GM13976 (cell line): ENCODE measurements at places on chromosomes 3 and 15.

GRCh38 chr3:11820531-11821041 lies 26.1 kb downstream of the TAMM41 start:
- DNase-seq = peak; percentile 40

DNA sequence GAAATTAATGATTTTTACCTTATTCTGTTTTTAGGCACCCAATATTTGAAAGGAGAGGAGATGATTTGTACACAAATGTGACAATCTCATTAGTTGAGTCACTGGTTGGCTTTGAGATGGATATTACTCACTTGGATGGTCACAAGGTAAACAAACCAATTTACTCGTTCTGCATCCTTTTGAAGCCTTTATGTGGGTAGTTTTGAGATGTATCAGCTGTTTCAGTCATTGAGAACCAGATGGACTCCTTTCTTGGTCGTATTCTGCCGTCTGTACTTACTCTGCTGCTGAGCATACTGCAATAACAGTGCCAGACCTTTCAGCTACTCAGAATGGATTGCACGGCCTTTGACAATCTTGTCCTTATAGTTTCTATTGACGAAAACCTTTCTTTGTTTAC lies 13.3 kb downstream of the DNAJB11 start:
- no peak for DNase-seq

GRCh38 chr3:87997298-87997697 lies 61.5 kb downstream of the CGGBP1 start:
- DNase-seq = no peak

DNA sequence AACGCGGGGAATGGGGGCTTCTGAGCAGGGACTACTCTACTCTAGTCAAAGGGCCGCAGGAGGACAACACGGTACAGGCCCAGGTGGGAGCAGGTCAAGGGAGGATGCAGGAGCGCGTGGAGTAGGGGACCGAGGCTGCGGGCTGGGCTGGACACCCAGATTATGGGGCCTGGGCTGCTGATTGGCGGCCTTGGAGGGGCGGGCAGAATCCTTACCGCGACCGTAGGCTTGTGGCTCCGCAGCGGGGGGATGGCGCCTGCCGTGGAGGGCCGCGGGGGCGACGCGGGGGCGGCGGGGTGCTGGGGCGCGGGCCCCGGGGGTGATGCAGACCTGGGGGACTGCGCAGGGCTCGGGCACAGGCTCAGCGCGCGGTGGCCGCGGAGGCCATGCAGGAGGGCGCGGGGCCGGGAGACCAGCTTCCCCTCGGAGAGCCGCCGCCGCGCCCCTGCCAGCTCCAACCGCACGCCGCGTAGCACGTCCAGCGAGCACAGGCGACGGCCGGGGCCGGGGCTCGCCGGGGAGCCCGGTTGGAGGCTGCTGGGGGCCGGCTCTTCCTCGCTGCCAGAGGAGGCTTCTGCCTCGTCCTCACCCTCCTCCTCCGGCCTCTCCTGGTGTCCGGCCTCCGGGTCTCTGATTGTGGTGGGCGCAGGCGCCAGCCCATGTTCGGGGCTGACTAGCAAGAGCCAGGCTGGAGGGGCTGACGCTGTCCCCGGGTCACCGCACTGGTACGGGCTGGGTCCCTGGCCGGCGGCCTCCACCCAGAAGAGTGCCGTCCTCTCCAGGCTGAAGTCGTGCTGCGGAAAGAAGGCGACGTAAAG lies 12.9 kb downstream of the UBAP1L start:
- DNase-seq = no peak

- no peak for DNase-seq
Measured at GRCh38 chr3:134464064-134464688, 21.6 kb downstream of the ANAPC13 start.

DNA sequence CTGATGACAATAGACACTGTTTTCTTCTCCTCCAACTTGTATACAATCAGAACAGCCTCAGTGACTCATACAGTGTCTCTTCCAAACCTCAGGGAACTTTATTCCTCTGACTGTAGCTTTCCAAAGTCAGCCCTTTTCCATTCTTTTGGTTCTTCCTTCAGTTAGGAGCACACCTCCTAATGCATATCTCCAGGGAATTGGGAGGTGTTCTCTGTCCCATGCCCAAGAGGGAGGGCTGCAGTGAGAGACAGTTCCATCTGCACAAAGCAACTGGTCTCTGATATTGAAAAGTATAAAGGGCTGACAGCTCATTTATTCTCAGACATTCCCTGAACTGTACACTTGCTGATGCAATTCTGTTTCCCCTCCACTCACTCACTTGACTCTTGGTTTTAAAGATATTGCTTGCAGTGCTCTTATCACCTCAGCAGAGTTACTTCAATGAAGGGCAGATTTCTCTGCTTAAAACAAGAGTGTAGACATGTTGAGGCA lies 337.8 kb upstream of the TBC1D5 start:
- DNase-seq = no peak

- DNase-seq = no peak
Measured at GRCh38 chr3:104323226-104323625, 1043.5 kb upstream of the ALCAM start.

DNA sequence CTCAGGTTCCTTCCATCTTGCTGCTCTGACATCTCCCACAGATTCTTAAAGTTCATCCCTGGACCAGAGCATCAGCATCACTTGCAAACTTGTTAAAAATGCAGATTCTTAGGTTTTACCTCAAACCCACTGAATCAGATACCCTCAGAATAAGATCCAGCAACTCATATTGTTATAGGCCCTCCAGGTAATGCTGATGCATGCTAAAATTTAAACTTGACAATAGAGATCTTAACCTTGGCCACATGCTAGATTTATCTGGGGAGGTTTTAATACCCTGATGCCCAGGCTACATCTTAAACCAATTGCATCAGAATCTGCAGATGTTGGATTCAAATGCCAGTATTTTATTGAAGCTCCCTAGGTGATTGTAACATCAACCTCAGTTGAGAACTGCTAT lies 256.9 kb downstream of the RYR3 start:
- no peak for DNase-seq

- DNase-seq = no peak
Measured at GRCh38 chr3:8762607-8763377, 6.6 kb downstream of the OXTR start.

DNA sequence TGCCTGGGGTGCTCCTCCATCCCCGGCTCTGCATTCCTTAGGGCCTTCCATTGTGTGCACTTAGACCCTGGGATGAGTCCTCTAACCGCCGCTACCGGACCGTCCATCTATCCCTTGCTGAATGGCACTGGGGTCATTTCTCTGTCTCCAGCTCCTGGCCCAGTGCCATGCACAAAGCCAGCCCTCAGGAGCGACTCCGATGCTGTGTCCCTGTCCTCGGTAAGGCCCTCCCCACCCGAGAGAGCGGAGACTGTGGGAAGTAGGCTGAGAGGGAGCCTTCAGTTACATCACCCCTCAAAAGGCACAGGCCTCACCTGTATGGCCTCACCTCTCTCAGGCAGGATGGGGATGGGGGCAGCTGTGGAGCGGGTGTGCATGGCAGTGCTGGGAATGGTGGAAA lies 33.8 kb downstream of the MUC4 start:
- no peak for DNase-seq

DNA sequence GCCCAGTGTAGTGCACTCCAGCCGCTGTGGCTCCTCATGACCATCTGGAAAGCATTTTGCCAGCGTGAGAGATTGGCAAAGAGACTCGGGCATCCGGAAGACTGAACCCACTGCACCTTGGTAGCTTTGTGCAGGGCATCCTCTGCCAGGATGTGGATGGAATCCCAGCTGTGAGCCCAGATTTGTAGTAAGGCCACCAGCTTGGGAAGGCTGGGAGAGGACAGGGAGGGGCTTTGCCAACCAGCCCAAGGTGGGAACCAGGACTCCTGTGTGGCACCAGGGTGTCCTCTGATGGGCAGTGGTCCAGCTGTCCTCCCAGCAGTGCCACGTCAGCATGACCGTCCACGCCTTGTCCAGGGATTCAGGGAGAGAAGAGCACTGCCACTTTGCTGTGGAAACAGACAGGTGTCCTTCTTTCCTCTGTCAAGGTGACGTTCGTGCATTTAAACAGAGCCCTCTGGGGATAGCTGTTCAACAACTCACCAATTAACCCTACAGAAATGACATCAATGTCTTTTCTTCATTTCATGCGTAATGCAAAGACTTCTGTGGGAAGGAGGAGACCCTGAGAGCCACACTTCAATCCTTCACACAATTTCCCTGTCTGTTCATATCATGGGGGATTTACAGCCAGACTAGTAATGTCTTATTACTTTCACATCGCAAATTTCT lies 19.1 kb downstream of the KLF15 start:
- DNase-seq = no peak

DNA sequence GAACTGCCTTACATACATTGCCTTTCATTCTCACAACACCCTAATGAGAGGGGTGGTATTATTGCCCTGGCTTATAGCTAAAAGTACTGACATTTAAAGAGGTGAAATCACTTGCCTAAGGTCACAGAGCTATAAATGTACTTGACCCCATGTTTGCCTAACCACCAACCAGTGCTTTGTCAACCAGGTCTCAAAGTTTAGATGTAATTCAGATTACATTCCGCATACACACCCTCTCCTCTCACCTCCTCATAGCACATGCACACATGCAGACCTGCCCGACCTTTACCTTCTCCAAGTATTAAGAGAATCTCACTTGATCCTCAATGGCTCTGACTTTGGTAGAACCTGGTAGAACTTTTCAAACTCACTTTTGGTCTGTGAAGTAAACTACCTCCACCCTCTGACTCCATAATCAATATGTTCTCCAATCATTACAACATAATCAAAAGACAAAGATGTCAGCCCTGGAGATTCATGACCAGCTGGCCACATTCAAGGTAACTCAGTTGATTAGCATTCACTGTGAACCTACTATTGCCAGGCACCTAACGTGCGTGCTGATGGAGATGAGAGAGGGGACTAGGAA lies 63.2 kb upstream of the HES1 start:
- DNase-seq = no peak

GRCh38 chr3:24315971-24316370 lies 178.7 kb downstream of the THRB start:
- no peak for DNase-seq

GRCh38 chr3:153130312-153130977 lies 31.6 kb upstream of the RAP2B start:
- DNase-seq = peak; percentile 46

DNA sequence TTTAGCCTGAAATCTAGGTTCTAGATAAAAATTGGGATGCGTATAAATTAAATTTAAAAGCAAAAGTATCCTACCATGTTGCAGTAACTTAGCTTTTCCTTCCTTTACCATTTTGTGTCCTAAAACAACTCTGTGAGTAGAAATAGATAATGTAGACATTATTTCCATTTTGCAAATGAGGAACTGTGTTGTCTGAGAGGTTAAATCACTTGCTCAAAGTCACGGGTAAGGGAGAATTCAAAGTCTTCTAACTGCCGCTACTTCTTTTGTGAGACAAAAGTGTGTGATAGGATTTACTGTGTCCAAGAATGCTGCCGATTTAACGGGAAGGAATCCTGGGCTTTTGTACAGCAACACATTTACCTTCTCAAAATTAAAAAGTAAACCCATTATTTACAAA lies 40.7 kb downstream of the MYO1E start:
- no peak for DNase-seq

- no peak for DNase-seq
Measured at GRCh38 chr15:62828364-62828763, 214.2 kb upstream of the TPM1 start.

- no peak for DNase-seq
Measured at GRCh38 chr15:38351466-38351865, 98.8 kb downstream of the SPRED1 start.

DNA sequence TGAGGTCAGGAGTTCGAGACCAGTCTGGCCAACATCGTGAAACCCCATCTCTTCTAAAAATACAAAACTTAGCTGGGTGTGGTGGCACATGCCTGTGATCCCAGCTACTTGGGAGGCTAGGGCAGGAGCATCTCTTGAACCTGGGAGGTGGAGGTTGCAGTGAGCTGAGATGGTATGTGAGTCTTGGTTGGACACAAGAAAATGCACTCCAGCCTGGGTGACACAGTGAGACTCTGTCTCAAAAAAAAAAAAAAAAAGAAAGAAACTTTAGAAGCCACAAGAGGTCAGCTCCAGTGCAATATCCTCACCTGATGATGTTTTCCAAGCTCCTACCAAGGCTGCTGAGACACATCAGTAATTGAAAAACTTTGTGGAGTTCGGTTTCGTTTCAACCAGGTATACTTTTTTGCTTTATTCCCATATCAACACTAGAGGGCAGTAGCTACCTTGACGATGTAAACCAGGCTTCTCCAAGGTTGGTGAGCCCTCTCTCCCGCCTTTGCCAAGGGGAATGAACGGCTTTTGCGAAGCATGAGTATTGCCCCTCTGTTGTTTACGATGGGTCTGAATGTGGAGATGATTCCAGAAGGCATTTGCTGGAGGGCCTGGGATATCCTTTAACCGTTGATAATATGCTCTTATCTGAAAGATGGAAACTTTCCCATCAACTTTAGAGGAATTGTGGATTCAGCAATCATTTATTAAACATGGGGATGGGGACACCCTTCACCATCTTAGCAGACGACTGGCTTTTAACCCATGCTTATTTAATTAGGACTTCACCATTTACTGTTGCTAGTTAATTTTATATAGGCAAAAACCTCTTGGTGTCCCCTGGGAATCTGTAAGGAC lies 202.8 kb downstream of the SV2B start:
- DNase-seq = peak; percentile 66

DNA sequence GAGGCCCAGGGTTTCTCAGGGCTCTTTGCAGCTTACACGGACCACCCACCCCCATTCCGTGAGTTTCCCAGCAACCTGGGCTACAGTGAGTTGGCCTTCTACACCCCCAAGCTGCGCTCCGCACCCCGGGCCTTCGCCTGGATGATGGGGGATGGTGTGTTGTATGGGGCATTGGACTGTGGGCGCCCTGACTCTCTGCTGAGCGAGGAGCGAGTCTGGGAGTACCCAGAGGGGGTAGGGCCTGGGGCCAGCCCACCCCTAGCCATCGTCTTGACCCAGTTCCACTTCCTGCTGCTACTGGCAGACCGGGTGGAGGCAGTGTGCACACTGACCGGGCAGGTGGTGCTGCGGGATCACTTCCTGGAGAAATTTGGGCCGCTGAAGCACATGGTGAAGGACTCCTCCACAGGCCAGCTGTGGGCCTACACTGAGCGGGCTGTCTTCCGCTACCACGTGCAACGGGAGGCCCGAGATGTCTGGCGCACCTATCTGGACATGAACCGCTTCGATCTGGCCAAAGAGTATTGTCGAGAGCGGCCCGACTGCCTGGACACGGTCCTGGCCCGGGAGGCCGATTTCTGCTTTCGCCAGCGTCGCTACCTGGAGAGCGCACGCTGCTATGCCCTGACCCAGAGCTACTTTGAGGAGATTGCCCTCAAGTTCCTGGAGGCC lies 5.4 kb downstream of the VPS18 start:
- DNase-seq = no peak

GRCh38 chr3:108100906-108101660 lies 10.3 kb upstream of the CD47 start:
- peak; percentile 62 for DNase-seq
